ENCODE measurements at places on chromosomes 13 and 19. TPM values are rescaled to one million over a fixed set of nuclear protein-coding genes. Genes with fewer than 3 reads are reported as not detected.

- no peak for DNase-seq
Measured at GRCh38 chr19:19385896-19386869, 19.3 kb upstream of the GATAD2A start.

DNA sequence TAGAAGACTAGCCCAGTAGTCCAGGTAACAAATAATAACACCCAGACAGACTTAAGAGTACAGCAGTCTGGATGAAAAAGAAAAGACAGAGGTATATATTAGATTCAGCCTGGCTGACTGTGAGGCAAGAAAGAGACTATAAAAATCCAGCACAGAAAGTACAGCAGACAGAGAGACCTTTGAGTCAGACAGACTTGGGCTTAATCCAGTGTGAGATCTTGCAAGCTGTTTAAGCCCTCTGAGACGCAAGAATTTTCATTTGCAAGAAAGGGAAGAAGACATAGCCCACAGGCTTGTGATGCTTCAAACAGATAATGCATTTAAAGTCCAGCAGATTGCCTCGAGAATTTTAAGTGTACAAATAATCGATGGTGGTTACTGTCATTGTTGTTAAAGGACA lies 471.4 kb downstream of the LIG4 start:
- peak; percentile 33 for DNase-seq

GRCh38 chr13:67833564-67833963 lies 603.4 kb upstream of the PCDH9 start:
- DNase-seq: no peak

- no peak for DNase-seq
Measured at GRCh38 chr13:22095794-22096193, 424.9 kb downstream of the FGF9 start.

DNA sequence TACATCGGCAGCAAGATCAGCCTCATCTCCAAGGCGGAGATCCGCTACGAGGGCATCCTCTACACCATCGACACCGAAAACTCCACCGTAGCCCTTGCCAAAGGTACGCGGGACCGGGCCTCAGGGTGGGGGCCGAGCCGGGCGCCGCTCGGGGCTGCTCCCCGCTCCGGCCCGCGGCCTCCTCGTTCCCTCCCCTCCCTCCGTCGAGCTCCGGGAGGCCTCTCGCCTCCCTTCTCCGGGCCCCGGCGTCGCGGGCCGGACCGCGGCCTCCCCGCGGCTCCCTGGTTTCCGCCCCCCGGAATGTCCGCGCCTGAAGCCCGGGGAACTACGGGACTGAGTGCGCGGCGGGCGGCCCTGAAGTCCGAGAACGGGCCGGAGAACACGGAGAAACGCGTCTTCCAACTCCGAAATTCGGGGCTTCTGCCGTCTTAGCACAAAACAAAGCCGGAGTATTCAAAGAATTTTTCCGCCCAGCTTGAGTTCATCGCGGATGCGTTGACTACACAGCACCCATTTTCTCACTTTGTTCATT lies 423 bp downstream of the LSM14A start:
- DNase-seq: no peak

GPI gene
- 204 TPM for total RNA-seq

- DNase-seq: no peak
Measured at GRCh38 chr13:59873309-59873708, 290.4 kb downstream of the DIAPH3 start.

DNA sequence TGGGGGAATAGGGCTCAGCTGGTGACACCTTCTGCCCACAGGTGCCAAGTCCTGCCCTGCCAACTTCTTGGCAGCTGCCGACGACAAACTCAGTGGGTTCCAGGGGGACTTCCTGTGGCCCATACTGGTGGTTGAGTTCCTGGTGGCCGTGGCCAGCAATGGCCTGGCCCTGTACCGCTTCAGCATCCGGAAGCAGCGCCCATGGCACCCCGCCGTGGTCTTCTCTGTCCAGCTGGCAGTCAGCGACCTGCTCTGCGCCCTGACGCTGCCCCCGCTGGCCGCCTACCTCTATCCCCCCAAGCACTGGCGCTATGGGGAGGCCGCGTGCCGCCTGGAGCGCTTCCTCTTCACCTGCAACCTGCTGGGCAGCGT lies 2.1 kb downstream of the P2RY11 start:
- DNase-seq: no peak

DNA sequence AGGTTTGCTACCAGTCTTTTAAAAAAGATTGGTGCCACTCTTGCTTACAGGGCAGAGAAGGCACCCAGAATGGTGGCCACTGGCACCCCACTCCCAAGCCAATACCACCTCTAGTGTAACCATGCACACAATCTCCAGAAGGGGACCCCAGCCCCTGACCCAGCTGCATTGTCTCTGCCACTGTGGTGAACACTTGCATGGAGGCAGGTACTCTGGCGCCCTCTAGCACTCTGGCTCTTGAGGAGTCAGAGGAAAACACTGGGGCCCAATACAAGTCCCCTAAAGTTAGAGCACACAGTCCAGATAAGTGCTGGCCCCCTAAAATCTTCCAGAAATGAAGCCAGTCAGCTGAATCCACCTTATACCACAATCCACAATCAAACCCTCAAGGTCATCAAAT lies 6.0 kb downstream of the ERVV-1 start:
- DNase-seq: no peak

ZNF443 gene
- 10.8 TPM for total RNA-seq

DNA sequence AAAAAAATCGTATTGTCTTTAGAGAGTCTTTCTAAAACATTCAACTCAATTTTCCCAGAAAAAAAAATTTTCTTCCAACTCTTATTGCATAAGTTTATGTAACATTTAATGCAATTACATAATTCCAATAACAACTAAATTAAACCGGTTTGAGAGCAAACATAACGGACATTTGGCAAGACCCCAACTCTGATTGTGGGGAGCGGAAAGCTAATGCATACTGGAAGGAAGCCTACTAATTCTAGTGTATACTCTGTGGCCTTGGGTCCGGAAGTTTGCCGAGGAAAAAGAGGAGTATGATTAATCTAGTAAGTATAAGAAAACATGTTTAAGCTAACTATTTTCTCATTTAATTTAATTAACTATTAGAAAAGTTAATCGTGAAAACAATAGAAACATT lies 21.3 kb upstream of the MIR17HG start:
- no peak for DNase-seq

- DNase-seq: no peak
Measured at GRCh38 chr19:23403581-23404324, 8.5 kb upstream of the ZNF91 start.

DNA sequence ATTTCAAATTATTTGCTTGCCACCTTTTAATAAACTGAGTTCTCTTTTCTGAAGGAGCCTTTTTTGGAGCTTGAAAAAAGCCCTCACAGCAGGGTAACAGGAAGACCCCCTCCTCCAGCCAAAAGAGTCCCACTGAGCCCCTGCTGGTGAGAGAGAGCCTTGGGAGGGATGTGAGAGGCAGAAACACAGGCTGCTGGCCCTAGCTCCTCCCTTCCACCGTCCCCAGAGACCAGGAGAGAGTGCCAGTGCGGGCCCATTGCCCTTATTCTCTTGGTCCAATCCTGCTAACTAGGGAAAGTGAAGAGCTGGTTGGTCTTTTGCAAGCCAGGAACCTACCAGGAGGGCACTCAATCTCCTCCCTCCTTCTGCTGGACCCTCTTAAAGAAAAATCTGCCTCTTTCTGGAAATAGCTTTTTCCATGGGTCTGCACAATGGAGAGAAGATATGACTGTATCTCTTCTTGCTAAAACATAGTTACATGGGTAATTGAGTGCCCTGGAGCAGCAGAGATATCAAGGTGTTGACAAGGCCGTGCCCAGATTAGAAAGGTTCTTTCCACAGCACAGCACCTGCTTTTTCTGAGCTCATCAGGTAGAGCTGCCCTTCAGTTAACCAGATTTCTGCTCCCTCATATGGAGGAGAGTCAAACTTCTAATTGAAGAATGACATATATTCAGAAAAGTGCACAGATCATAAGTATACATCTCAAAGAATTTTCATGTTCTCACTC lies 113.9 kb downstream of the LRCH1 start:
- no peak for DNase-seq

DNA sequence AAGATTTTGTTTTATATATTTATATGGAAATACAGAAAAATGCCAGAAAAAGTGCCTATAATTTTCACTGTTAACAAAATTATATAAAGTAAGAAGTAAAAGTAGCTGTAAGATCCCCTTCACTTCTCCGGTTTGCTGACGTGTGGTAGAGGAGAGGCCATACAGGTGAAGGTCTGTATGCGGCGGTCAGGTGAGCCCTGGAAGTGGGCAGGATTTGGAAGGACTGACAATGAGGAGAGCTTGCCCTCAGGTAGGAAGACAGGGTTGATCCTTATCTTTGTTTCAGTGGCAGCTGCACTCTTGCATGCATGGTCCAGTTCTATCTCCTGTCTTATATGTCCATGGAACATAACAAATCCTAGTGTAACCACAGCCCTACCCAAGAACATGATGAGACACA lies 16.9 kb upstream of the TFDP1 start:
- DNase-seq: no peak
